Activated CD8-positive, alpha-beta T cell treated with anti-CD3 and anti-CD28 coated beads for 36 hours (primary cell): ENCODE measurements at places on chromosomes 16 and 17. TPM values are rescaled to one million over a fixed set of nuclear protein-coding genes. Genes with fewer than 3 reads are reported as not detected.
A peak's percentile ranks its signal among the peaks of the same experiment; 100 is the strongest.

DNA sequence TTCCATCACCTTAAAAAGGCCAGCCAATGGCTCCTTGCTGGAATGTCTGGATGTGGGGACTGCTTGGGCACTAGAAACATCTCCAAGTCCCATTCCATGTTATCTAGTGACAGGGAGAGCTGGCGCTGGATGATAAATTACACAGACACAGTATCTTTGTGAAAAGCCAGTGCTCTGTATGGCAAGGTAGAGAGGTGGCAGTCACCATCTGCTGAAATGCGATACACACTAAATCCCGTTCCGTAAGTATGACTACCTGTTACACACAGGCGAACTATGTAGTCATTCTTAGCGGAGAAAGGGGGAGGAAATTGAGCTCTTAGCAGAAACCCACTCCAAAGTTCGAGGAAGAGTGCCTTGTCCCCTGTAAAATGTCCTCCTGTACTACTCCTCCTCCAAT lies 81.0 kb upstream of the MYOCD start:
- no peak for DNase-seq

- DNase-seq: no peak
These were observed 60.4 kb downstream of the PIPOX start for GRCh38 chr17:29103341-29103740.

DNA sequence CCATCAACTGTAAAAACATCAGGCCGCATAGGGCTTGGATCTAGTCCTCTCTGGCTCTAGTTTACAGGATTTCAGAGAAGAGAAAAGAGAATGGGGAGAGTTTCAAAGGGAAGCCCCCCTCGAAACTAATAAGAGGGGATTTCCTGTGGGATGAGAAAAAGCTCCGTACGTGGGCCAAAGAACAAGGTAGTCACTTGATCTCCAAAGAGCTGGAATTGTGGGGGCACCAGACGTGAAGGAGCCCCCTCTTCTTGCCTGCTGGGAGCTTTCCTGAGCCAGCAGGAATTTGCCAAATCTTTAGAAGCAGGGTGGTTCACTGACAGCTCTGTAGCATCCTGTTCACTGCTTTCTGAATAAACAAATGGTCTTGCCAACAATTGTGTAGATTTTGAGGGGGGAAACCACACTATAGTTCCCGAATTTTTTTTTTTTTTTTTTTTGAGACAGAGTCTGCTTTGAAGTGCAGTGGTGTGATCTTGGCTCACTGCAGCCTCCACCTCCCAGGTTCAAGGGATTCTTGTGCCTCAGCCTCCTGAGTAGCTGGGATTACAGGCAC lies 7.0 kb upstream of the TMIGD1 start:
- DNase-seq: no peak

GRCh38 chr16:81189100-81189664 lies 49.3 kb upstream of the BCO1 start:
- no peak for DNase-seq

- DNase-seq: no peak
These were observed 34.0 kb downstream of the KIAA0513 start for GRCh38 chr16:85061566-85061965.

DNA sequence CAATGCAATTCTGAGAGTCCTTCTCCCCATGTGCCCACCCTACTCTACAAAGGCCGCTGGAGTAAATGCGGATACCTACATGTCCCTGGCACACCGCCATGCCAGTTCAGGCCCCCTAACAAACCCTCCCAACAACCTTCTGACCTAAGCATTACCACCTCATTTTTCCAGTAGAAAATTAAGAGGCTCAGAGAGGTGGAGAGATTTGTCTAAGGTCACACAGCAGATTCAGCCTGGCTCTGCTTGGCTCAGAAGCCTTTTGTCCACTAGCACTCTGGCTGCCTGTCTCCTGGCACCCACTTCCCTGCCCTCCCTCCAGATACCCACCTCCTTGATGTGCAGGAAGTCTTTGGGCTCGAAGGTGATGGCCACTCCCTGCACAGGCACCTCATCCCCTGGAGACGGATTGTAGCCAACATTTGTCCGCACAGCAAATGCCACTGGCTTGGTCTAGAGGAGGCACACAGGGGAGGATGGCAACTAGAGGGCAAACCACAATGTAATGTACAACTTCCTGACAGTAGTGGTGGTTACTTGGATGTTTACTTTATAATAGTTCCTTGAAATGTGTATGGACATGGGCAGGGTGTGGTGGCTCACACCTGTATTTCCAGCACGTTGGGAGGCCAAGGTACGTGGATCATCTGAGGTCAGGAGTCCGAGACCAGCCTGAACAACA lies 10.2 kb downstream of the CACNB1 start:
- no peak for DNase-seq

- no peak for DNase-seq
These were observed 109.4 kb downstream of the CMIP start for GRCh38 chr16:81553814-81554675.

- DNase-seq: peak; percentile 92
These were observed at the start of gene YPEL3 for GRCh38 chr16:30096105-30096861. TSS of gene YPEL3 (minus strand) at chr16:30096213. CDS start at chr16:30095482, 731 bp downstream.

- no peak for DNase-seq
These were observed 1.4 kb upstream of the LLGL1 start for GRCh38 chr17:18224053-18224386.

- DNase-seq: no peak
These were observed 42.6 kb downstream of the SCNN1G start for GRCh38 chr16:23225109-23225508.

DNA sequence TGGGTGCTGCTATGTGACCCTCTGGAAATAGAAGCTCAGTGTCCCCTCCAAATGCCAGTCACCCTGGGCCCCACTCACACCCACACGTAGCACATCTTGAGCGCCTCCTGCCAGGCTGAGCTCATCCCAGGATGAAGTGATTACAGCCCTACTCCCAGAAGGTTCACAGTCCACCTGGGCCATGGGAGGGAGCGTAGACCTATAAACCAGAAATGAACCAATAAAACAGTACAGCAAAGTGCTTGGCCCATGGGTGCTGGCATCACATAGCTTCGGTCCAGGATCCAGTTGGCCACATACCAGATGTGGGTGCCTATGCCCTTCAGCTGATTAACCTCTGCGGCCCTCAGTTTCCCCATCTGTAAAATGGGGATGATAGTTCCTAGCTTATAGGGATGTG lies 2.2 kb upstream of the BICDL2 start:
- DNase-seq: no peak

DNA sequence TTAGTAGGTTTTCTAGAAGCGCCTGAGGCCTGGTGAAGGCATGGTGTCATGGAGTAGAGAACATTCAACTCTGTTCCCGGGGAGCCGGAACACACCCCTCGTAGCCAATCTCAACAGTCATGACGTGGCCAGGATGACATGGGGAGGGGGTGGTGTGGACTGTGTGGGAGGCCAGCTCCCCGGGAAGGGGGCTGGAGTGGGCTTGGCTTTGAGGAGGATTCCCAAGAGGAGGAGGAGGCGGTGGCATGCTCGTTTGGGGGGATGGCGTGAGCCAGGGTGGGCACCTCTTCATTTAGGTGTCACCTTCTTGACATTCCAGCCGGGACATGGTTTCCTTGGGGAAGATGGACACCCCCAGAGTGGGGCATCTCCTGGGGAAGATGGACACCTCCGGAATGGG lies 257.5 kb downstream of the SEC14L1 start:
- DNase-seq: no peak

DNA sequence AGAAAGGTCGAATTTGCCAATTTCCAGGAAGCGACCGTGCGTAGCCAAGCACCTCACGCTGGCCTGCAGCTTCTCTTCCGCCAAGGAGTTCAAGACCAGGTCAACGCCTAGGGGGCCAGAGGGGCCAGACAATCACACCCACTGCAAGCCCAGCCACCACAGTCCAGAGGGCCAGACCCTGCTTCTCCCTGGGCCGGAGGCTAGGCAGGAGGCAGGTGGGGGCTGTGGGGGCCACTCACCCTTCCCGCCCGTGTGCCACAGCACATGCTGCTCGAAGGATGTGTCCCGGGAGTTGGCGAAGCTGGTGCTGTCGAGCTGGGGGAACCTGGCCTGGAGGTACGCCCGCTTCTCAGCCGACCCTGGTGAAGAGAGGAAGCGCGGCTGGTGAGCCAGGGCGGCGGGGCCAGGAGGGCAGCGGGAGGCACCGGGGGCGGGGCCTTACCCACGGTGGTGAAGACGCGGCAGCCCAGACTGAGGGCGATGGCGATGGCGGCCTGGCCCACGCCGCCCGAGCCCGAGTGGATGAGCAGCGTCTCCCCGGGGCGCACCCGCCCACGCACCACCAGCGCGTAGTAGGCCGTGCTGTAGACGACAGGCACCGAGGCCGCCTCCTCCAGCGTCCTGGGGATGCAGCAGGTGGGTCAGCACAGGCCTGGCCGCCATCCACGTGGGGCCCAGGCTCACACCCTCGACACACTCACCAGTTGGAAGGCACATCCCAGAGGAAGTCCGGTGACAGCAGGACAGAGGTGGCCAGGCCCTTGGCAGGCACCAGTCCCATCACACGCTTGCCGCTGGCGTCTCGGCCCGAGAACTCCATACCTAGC lies 14.3 kb downstream of the FASN start:
- DNase-seq: no peak

- no peak for DNase-seq
These were observed 128.4 kb downstream of the SHISA9 start for GRCh38 chr16:13029786-13030185.

- DNase-seq: peak; percentile 87
These were observed 5.0 kb upstream of the TRAF4 start for GRCh38 chr17:28738680-28739384.

DNA sequence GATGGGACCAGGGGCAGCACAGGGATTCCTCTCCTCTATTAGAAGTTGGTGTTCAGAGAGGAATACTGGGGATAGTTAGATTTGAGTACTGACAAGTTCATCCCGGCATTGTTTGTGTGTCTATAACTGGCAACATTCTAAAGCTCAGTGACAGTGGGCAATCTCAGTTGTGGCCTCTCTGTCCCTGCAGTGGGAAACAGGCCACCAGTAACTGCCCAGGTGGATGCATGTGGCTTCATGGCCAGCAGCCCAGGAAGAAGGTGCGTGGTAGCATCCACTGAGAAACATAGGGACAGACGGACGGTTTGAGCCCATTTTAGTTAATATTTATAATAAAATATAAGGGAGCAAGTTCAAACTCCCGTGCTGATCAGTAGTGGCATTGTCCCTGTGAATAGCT lies 51.5 kb downstream of the B9D1 start:
- DNase-seq: no peak

GRCh38 chr17:75996665-75997590 lies 3.7 kb upstream of the CDK3 start:
- DNase-seq: peak; percentile 57

GRCh38 chr17:64447526-64447925 lies 1.4 kb upstream of the MILR1 start:
- DNase-seq: no peak

GRCh38 chr16:1366712-1367299 lies 15.1 kb downstream of the GNPTG start:
- no peak for DNase-seq

DNA sequence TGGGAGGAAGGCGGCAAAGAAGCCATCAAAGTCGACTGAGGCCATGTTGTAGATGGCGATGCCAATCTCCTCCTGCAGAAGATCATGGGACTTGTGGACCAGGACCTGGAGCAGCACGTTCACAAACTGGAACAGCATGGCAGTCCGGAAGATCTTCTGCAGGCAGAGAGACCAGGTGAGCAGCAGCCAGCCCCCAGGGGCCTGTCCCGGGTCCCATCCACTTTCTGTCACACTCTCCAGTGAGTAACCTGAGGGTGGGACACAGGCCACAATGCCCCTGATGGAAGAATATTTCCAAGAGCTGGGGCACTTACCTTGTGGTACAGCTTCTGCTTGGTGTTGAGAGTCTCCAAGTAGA lies 38.0 kb upstream of the GSG1L start:
- DNase-seq: no peak

GRCh38 chr16:1309888-1310831 lies 724 bp downstream of the UBE2I start:
- DNase-seq: peak; percentile 72

GRCh38 chr16:3388325-3388724 lies 12.5 kb downstream of the ZSCAN32 start:
- no peak for DNase-seq

DNA sequence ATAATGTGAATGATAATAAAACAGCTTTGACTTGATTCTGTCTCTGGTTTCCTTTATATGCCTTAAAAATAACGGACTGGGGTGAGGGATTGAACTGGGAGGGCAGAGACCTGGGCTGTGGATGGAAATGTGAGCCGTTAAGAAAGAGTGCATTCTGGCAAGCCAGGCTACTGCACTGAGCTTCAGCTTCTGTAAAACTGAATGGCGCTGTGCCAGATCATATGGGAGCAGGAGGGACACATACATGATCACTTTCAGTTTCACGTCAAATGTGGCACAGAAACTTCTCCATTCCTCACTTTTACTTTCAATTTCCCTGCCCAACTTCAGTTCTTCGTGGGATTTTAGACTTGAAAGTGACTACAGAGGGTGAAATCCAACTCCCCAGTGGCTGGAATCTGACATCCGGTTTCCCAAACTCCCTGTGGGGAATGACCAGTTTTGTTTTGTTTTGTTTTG lies 1.1 kb downstream of the MT2A start:
- DNase-seq: peak; percentile 89

DNA sequence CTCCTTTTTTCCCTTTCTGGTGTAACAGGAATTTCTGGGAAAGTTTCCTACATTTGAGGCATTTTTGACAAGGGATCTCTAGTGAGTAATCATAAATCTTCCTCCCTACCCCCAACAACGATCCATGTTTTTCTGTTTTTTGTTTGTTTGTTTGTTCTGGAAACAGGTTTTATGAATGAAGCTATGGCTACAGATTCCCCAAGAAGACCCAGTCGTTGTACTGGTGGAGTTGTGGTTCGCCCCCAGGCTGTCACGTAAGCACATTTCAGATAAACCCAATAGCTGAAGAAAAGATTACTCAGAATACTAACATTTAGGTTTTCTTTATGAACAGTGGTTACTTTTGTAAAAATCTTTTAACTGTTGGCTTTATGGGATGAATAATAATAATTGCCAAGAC lies 1.6 kb downstream of the BCAS3 start:
- no peak for DNase-seq

DNA sequence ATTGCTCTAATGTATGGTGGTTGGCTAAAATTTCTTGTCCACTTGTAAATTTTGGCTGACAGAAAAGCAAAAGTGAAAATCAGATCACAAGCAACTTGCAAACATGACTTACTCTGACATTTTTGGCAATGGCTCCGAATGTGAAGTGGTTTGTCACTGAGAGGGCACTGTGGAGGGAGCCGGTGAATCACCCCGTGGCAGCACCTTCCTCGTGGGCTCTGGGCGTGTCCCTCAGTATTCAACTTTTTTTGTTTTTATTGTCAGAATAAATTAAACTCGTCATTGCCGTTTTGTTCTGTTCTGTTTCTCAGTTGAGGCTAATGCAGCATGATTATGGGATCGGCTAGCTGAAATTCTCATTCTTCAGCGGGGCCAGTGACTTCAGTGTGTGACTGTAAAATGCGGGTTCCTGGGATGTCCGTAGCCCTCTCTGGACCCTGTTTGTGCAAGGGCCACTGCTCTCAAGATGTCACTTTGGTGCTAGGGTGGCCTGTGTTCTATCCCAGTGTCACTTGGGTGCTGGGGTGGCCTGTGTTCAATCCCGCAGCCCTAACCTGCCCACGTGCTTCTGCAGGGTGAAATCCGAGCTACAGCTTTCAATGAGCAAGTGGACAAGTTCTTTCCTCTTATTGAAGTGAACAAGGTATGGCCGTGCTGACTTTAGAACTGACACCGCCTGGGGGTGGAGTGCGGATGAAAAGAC lies 48.8 kb downstream of the RPA1 start:
- DNase-seq: peak; percentile 33

Gene SSTR5
- total RNA-seq: not detected

Gene C16orf46
- total RNA-seq: 0.60 TPM

Gene KCNJ18
- not detected for total RNA-seq

Gene CHST6
- total RNA-seq: not detected

Gene MYH2
- total RNA-seq: not detected

Gene HSF5
- 3.9 TPM for total RNA-seq

Gene NPIPB2
- total RNA-seq: 11.0 TPM

Gene CTRB1
- not detected for total RNA-seq

Gene SHCBP1
- total RNA-seq: 37.0 TPM
